Activated CD4-positive, CD25-positive, alpha-beta regulatory T cell (primary cell): ENCODE measurements at places on chromosomes 6 and 20.

GRCh38 chr6:107546691-107547450 is 57.0 kb downstream of the SOBP start:
- DNase-seq, result no peak

- no peak for DNase-seq
These were observed 237.7 kb downstream of the FOXA2 start for GRCh38 chr20:22346716-22347115.

DNA sequence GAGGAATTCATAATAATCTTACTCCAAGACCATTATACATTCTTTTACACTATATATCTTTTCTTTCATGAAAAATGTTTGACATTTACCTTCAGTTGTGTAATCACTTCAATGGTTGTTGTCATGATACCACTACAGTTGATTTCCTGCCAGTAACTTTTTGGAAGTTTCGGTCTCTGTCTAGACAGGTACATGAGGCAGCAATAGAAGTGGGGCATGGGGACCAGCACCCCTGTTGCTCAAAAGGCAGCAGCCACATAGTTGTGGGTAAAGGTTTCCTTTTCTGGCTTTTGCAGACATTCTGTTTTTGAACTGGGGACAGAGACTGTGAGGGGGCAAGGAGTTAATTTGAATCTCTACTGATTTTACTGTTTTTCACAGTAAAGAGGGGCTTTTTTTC is 14.1 kb downstream of the SAMD5 start:
- no peak for DNase-seq

- no peak for DNase-seq
These were observed 7.6 kb downstream of the GSS start for GRCh38 chr20:34948030-34948429.

DNA sequence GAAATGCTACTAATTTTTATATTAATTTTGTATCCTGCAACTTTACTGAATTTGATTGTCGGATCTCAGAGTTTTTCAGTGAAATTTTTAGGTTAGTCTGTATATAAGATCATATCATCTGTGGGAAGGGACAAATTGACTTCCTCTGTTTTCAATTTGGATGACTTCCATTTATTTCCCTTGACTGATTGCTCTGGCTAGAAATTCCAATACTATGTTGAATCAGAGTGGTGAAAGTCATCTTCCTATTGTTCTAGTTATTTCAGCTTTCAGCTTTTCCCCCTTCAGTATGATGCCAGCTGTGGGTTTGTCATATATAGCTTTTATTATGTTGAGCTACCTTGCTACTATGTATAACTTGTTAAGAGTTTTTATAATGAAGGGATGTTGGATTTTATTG is 771.2 kb downstream of the KIF16B start:
- DNase-seq, result no peak

GRCh38 chr6:91387290-91388059 is 800.6 kb upstream of the MAP3K7 start:
- no peak for DNase-seq

- DNase-seq, result no peak
These were observed 195.0 kb upstream of the MARCKS start for GRCh38 chr6:113662093-113662665.

DNA sequence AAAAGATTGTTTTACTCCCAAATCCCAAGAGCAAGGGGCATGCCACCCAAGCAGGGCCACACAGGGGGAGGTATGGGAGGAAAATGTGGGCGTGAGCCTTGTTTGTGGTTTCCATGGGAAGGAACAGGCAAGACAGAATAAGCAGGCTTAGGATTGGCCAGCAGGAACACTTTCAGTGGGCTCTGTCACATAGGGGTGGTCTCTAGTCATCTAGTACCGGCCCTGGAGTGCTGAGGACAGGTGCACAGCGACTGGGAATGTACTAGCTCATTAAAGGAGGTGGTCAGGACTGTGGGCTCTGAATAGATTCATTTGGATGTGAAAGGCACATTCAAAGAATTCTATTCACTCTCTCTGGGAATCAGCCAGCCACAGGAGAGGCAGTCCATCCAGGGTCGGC is 175.6 kb downstream of the TBC1D7 start:
- no peak for DNase-seq

DNA sequence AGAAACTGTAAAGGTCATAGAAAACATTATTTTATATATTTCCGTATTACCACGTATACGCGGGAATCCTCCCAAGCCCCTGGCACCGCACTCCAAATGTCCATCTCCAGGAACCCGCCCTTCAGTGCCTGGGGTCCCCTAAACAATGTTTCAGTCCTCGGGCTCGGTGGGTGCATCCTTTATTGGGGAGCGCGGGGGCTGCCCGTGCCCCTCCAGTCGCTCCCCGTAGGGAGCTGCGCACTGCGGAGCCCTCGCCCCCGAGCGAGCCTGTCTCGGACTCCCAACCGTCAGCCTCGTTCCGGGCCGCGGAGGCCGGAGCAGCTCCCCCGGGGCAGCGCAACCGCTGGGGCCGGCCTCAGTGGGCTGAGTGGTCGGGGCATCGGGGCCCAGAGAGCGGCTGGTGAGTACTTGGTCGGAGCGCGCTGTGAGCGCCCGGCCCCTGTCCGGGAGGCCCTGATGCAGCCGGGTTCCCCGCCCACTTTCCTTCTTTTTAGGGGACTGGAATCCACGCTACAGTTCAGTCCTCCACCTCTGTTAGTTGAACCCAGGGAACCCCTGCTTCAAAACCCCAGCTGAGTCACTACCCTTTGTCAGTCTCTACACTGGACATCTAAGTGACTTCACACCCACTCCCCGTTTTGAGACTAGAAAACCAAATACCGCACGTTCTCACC is at the start of gene DNAH8:
Gene DNAH8, plus strand, starts transcription at position 296 of the 674 bp plus-strand sequence. CDS start 7,499 bp downstream, outside the sequence.
- no peak for DNase-seq

DNA sequence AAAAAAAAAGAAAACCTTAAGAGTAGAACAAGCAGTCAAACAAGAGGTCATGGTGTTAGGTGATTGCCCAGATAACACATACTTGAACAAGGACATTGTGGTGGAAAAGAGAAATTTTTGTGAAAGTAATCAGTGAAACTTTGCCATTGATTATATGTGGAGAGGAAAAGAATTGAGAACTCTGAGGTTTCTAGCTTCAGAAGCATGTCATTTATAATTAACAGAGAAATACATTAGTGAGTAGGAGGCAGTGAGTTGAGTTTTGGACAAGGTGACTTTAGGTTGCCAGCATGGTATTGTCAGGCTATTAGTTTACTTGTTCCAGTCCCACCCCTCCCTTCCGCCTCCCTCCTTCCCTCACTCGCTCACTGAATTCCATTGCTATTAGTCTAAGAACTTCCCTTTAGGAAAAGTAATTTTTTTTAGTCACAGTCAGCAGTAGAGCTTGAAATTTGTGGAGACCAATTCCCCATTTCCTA is 17.2 kb downstream of the TAB2 start:
- no peak for DNase-seq

DNA sequence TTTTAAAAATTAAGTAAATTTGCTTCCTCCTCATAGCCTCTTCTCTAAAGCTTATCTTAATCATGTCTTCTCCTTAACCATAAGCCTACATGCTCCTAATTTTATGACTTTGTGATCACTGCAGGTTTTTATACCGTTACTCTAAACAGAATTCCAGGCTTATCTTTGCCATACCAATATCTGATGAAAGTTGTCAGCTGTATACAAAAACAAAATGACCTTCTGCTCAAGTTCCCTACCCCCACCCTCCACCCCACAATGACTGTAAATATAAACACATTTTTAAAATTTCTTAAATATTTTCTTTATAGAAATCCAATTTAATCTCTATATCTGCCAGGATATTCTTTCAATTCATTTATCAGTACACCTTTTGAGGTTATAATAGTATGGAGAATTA is 60.5 kb upstream of the SGK1 start:
- DNase-seq, result no peak

- no peak for DNase-seq
These were observed 547.5 kb upstream of the ADGRB3 start for GRCh38 chr6:68087399-68088133.

DNA sequence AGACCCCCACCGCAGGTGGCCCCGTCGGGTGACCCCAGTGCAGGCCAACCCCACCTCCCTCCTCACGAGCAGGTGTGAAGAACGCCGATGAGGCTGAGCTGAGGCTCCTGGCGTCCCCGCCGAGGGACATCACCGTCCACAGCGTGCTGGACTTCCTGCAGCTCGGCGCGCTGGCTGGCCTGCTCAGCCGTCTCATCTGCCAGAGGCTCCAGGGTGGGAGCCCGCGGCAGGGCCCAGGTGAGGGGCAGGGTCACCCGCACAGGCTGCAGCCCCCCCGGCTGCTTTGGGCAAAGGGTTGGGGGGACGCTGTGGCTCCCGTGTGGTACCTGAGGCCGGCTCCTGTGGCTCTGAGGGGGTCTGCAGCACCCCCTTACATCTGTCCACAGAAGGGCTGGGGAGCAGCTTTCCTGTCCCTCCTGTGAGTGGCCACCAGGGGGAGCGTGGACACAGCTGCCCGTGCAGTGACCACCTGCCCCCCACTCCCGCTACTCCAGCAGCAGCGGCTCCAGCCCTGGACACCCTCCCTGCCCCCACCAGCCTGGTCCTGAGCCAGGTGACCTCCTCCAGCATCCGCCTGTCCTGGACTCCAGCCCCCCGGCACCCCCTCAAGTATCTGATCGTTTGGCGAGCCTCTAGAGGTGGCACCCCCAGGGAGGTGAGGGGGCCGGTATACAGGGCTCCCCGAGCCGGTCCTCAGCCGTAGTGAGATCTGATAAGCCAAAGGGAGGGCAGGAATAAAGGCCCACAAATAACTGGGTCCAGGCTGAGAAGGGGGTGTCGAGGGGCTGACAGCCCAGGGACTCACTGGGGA is 16.5 kb downstream of the COL20A1 start:
- no peak for DNase-seq

GRCh38 chr20:54435015-54435414 is 40.4 kb upstream of the DOK5 start:
- DNase-seq, result no peak

DNA sequence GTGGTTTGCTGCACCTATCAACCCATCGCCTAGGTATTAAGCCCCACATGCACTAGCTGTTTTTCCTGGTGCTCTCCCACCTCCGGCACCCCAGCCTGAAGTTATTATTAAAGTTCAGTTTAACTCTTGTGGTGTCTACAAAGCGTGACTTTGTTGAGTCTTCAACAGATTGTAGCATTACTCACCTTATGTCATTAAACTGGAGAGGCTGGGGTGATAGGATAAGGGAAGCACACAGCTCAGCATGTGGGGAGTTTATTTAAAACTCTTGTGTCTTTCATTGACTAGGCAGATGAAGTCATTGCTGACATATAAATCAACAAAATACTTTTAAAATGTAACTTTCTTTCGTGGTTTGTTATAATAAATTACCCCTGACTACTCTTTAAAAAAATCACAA is 84.7 kb upstream of the GCM1 start:
- no peak for DNase-seq

DNA sequence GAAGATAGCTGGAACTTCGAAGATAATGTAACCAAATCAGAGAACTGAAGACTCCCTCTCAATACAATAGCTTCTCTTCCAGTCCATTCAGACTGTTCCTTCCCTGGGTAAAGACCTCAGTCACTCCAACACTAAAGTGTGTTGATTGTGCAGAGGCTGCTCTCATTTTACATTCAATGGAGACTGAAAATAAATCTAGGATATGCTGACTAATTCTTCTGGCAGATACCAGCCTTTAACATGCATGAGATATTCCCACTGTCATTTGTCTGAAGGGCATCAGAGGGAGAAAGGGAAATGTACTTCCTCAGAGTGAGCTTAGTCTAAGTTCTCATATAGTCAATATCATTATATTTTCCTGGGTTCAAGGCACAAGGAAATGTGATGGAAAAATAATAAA is 166.4 kb upstream of the IRAK1BP1 start:
- no peak for DNase-seq
